Mononuclear cell (primary cell): ENCODE measurements at places on chromosomes 7 and 10. TPM values are rescaled to one million over a fixed set of nuclear protein-coding genes. Genes with fewer than 3 reads are reported as not detected.

MAT1A gene
- total RNA-seq = not detected

IGF2BP3 gene
- 13.7 TPM for total RNA-seq

PURB gene
- 27.3 TPM for total RNA-seq

TMEM213 gene
- not detected for total RNA-seq

CFAP43 gene
- total RNA-seq = 0.10 TPM

SIRT1 gene
- 40.0 TPM for total RNA-seq

RNF32 gene
- total RNA-seq = 0.10 TPM

NODAL gene
- not detected for total RNA-seq

PRKRIP1 gene
- 30.7 TPM for total RNA-seq

HYCC1 gene
- total RNA-seq = 14.6 TPM
